ENCODE measurements at places on chromosomes 2 and 18.

GRCh38 chr2:208320686-208321085 lies 54.6 kb downstream of the PIKFYVE start:
- H3K27ac ChIP-seq: no peak overlapping the region
- H3K36me3 ChIP-seq: no peaks in the 10 kb centered on the region
- no peak overlapping the region for H3K4me3 ChIP-seq
- DNase-seq: no peak

GRCh38 chr2:61705625-61706024 lies 148.2 kb downstream of the FAM161A start:
- no peaks in the 10 kb centered on the region for H3K27me3 ChIP-seq
- DNase-seq: no peak
- no peaks in the 10 kb centered on the region for H3K36me3 ChIP-seq
- H3K4me1 ChIP-seq: no peaks in the 10 kb centered on the region
- H3K27ac ChIP-seq: no peak overlapping the region
- no peak overlapping the region for H3K4me3 ChIP-seq

GRCh38 chr2:209696836-209697711 lies 74.6 kb upstream of the UNC80 start:
- H3K27me3 ChIP-seq: no peaks in the 10 kb centered on the region
- H3K27ac ChIP-seq: no peak overlapping the region
- no peaks in the 10 kb centered on the region for H3K36me3 ChIP-seq
- H3K4me1 ChIP-seq: no peaks in the 10 kb centered on the region
- DNase-seq: no peak
- H3K4me3 ChIP-seq: no peak overlapping the region

DNA sequence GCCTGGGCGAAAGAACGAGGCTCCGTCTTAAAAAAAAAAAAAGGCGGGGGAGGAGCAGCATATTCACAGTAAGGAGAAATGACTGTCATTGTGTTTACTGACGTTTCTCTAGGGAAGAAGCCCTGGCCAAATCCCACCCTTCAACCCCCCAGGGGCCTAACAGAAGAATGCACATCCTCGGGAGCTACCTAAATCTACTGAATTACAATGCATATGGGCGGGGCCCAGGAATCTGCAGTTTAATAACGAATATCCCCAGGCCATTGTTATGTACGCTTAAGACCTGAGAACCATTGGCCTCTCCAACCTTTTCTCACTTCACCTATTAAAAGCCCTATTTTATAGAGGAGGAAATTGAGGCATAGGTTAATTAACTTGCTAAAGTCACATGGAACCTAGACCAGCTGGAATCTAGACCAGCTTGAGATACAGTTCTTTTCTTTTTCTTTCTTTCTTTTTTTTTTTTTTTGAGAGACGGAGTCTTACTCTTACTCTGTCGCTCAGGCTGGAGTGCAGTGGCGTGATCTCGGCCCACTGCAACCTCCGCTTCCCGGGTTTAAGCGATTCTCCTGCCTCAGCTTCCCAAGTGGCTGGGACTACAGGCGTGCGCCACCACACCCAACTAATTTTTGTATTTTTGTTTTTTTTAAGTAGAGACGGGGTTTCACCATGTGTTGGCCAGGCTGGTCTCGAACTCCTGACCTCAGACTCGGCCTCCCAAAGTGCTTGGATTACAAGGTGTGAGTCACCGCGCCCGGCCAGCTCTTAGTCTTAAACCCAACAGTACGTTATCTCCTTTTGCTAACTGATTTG lies 708 bp upstream of the RIF1 start:
- H3K4me3 ChIP-seq: peak overlapping the region; percentile 94
- H3K27me3 ChIP-seq: no peaks in the 10 kb centered on the region
- H3K27ac ChIP-seq: peak overlapping the region; percentile 88
- H3K4me1 ChIP-seq: peaks cover 11% of the 10 kb centered on the region
